MV-4-11 (cell line): ENCODE measurements at places on chromosomes 5 and 9.

GRCh38 chr9:137417161-137418021, 5.6 kb downstream of the EXD3 start:
- DNase-seq = peak; percentile 33

DNA sequence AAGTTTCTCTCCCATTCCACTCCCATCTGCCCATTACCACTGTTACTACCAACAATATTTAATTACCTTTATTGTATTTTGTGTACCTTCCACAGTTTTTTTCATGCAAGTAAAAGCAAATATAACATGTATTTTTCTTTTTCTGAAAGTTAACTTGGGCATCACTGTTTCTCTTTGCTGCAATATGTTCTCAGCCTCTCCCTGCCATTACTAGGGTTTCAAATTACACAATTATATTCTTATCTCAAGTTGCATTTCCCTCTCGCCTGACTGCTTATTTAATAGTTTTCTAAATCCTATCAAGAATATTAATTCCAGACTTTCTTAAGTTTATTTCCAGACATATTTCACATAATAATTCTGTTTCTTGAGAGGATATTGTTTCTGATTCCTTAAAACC, 46.9 kb upstream of the GAS1 start:
- DNase-seq = no peak

DNA sequence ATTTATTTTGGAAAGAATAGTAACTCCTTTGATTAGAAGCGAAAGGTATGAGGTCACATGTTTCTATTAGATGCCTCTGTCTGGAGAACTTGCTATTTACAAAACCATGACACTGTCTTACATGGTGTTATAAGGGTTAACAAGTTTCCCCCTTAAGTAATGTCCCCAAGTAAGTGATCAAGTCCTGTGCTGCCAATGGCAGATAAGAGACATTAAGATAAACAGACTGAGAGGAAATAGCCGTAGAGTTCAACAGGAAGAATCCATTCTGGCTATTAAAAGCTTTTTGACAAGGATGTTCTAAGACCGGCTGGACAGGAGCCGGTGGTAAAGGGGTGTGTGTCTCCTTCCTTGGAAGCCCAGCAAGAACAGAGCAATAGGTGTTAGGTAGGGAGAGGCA, 257.5 kb downstream of the GADD45G start:
- DNase-seq = no peak

- no peak for DNase-seq
Measured at GRCh38 chr5:154520861-154521453, 42.9 kb upstream of the HAND1 start.

GRCh38 chr9:117704597-117704996, 394 bp downstream of the TLR4 start:
- DNase-seq = peak; percentile 35

- no peak for DNase-seq
Measured at GRCh38 chr5:171308453-171309275, at the start of gene TLX3. Gene TLX3 (plus strand): TSS chr5:171309248. CDS start chr5:171309366, 118 bp downstream.

DNA sequence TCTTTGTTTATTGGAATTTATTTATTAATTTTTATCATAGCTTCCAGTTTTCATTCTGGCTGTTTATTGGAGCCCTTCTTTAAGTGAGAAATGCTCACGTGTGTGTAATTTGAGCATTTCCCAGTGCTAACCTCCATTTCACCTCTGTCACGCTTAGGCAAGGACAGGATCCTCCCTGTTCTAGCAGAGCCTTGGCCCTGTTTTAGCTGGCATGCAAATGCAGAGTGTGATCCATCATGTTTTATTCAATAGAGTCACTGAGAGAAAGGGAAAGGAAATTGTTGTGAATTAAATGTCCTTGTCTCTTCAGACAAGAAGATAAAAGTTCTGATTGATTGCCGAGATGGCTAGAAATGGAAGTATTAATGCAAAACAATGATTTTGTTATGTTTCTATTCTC, 137.3 kb upstream of the ACO1 start:
- DNase-seq = no peak

DNA sequence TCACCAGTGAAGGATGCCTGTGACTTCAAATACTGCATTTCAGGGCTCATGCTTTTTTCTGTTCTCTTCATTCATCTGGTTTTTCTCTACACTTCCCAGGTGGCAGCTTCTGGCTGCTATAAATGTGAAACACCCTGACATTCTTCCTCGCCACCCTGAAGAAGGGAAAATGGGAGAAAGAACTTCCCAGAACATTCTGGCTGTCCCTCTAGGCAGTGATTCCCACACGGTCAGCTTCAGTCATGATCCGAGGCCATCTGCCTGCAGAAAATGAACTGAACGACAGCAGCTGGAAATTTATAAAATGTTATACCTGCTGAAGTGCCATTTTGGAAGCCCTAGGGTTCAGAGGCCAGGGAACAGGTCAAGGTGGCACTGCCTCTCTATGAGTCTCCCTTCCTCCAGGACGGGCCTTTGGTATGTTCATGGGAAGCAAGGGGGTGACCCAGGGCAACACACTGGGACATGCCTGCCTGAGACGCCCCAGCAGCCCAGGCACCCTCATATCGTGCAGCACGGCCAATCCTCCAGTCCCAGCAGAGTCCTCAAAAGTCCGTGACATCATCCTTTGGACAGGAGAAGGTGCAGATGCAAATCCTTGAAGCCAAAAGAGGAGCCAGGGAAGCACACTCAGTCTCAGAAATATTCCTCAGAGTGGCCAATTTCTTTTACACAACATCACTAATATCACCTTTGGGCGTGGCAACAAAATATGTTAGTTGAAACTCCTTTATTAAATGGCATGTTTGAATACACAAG, 107.1 kb downstream of the SEMA5A start:
- DNase-seq = no peak

- peak; percentile 42 for DNase-seq
Measured at GRCh38 chr9:36407122-36407723, 7.2 kb upstream of the RNF38 start.

GRCh38 chr9:91001146-91001611, 199.6 kb downstream of the SYK start:
- DNase-seq = no peak

GRCh38 chr5:121867403-121867802, 15.7 kb downstream of the FTMT start:
- DNase-seq = no peak

GRCh38 chr5:113749334-113749733, 235.8 kb downstream of the YTHDC2 start:
- no peak for DNase-seq

DNA sequence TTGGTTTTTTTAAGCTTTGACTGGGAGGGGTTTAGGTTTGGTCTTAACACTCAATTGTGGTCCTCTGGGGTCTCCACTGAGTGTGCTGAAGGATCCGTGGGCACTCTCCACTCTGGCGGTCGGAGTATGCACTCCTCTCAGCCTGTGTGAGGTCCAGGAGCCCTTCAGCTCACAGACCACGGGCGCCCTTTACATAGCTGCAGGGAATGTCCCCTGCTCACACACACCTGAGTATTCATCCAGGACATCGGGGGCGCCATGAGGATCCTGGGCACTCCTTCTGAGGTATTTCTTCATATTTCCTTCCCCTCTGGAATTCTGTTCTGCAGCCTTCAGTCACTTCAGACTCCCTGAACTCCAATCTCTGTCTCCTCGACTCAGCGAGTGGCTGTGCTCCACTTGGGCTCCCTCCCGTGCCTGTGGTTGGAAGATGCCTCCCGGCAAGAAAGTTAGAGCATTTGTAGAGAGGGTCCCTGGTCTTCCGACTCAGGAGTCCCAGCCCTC, 12.5 kb downstream of the TRIP13 start:
- DNase-seq = no peak

DNA sequence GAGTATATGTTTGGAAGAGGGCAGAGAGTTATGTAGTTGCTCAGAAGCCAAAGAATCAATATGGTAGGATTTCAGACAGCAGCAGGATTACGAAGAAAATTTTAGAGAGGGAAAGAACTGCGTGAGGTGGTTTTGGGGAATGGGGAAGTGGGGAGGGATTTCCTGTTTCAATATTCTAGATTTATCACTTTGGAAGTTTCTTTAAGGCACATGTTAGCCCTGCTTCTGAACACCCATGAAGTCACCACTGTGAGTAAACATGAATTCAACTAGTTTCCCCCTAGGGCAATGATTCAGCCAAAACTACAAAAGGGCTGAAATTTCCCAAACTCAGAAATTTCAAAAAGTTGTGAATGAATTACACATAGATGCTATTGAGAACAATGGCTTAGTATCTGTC, 132.2 kb downstream of the EBF1 start:
- peak; percentile 95 for DNase-seq

- peak; percentile 13 for DNase-seq
Measured at GRCh38 chr9:105118636-105119035, 125.8 kb upstream of the SLC44A1 start.

DNA sequence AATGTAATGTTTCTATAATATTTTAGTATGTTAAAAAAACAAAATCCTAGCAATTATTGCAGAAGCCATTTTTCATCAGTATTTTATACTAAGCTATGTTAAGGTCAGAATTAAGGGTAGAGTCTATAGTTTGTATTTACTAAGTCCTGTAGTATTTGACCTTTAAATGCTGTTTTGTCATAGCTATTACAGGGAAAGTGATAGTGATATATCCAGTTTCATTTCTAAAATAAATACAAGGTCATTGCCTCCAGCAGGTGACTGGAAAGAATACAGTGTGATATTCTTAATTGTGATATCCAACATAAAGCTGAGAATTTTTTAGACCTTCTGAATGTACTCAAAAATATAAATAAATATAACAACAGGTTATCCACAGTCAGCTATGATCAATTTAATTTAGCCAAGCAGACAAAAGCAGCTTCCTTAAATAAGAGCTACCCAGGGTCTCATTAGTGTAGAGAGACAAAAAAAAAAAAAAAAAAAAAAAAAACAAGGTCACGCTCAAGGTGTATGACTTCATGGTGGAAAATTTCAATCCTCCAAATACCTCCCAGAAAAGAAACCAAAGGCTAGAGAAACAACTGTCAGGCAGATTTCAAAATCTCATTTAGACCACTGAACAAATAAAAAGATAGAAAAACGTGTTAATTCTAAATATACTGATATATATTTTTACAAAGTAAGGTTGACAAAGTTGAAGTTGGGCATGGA, 278.7 kb downstream of the HCN1 start:
- DNase-seq = no peak

DNA sequence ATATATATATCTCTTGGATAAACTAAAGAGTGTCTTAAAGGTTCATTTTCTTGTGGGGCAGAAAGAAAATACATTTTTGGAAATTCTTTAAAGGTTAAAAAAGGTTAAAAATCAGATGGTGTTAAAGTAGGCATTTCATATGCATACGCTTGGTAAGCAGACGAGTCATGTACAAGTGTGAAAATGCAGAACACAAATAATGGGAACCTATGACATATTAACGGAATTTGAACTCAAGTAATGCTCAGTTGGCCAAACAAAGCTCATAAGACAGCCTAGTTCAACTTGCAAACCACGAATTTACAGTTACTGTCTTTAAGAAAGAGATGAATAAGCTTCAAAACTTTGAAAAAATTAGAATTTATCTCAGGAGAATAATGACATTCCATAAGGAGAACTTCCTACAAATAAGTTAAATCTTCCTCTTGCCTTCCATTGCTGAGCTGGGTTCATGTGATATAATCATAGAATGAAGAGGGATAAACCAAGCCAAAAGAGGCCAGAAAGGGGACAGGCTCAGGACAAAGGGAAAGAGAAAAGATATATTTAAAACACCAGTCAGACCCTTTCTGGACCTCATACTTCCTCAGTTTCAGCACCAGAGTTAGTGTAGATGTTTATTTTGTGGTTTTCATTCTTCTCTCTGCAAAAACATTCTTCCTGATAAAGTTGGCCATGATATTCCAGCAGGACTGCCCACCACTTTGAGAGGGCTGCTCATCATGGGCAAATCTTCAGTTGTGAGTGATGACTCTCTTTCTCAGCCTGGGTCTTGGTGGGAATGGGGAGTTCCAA, 256.7 kb upstream of the CD180 start:
- DNase-seq = no peak

DNA sequence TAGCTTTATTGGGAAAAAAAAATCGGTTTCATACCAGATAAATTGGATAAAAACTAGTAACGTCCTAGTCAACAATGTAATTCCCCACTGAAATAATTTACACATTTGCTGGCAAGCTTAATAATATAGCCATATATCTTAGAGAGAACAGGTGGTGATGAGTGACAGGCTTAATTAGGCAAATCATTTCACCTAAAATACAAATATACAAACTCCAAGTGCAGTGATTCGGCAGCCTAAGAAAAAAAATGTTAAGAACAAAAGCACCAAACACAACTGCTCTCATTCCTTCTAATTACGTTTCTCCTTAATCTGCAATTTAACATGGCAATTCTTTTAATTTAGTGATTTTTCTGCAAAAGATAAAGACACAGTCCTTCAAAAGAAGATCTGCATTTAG, 56.0 kb upstream of the SLC25A51 start:
- no peak for DNase-seq

DNA sequence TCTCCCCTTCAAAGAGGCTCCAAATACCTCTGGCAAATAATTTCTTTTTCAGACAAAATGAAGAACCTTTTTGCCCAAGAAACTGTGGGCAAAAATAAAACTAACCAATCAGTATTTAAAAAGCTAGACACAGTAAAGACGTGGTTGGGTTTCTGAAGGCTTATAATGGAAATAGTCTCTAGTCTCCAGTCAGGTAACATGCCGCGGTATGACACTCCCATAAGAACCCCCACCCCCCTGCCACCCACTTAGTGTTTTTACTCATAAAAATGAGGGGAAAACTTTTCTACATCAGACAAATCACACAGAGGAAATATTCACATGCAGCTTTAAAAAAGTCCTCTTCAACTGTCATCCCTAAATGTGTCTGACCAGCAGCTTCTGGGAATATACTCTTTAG, 105.3 kb downstream of the THBS4 start:
- no peak for DNase-seq
